Fibroblast of skin of back (primary cell): ENCODE measurements at places on chromosomes 7 and 10.

DNA sequence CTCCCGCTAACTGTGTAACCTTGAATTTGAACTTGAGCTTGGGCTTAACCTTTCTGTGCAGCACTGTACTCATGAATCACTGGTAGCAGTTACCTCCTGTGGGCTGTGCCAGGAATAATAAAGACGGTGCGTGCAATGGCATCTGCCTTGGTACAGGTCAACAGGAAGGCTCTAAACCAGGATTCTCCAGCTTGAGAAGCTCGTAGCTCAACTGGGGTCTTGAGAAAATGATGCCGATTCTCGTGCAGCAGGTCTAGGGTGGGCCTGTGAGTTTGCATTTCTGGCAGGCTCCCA, 112.5 kb upstream of the ANLN start:
- DNase-seq: no peak

DNA sequence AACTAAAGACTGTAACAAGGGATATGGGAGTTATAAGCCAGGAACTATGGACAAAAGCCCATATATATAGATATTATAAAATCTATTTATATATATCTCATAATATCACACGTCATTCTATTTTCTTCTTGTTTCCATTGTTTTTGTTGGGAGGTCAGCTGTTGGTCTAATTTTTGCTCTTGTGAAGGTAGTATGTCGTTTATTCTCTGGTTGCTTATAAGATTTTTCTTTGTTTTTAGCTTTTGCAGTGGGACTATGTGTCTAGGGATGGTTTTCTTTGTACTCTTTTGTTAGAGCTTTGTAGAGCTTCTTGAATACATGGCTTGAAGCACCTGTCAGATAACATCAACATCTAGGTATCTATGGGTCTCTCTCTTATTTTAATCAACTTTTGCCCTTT, 14.0 kb downstream of the ARL4A start:
- DNase-seq: no peak

GRCh38 chr10:110932505-110933180, 13.2 kb downstream of the SHOC2 start:
- no peak for DNase-seq

DNA sequence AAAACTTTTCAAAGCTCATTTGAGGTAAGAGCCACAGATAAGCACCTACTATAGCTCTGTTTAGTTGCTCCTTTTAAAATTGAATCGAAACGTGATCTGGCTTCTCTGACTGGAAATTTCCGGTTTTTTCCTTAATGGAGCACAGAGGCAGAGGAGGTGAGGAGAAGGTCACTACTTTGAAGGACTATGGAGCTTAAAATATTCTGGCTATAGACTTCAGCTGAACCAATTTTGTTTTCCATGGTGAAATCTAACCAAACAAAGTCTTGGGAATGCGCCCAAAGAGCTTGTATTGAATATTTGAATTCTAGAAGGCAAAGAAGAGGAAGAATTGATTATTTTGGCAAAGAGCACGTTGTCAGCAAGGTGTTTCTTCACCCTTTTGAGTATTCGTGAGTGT, 711.1 kb downstream of the SUGCT start:
- no peak for DNase-seq

GRCh38 chr7:36285276-36285675, 104.4 kb upstream of the ANLN start:
- DNase-seq: no peak

DNA sequence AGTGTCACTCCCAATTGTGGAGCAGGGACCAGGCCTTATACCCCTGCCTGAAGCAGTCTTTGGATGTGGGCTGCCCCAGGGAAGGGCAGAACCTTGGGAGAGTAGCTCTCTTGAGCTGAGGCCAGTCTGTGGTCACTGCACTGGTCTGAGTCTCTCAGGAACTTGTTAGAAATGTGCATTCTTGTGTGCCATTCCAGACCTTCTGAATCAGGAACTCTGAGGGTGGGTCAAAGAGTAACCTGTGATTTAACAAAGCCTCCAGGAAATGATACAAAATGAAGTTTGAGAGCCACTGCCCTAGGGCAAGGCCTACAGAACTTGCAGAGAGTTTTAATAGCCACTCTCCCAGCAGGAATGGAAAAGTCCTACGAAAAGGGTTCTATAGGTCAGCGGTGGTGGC, 68.1 kb downstream of the LYZL1 start:
- DNase-seq: no peak

GRCh38 chr10:61751599-61751998, 88.9 kb downstream of the CABCOCO1 start:
- DNase-seq: no peak

DNA sequence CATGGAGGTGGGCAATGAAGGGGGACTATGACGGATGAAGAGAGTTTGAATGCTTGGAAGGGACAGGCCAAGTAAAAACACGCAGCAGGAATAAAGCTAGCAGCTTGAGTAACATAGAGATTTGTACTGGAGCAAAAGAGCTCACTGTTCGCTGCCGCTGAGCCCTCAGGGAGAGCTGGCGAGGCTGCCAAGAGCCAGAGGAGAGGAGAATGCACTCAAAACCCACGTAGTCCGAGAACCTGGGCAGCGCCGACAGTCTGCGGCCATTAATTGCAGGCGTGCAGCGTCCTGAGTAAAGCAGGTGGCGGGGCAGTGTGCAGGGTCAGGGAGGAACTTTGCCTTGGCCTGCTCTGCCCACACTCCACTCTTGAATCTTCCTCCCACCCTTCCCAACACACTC, 68.2 kb downstream of the SLC37A3 start:
- no peak for DNase-seq

DNA sequence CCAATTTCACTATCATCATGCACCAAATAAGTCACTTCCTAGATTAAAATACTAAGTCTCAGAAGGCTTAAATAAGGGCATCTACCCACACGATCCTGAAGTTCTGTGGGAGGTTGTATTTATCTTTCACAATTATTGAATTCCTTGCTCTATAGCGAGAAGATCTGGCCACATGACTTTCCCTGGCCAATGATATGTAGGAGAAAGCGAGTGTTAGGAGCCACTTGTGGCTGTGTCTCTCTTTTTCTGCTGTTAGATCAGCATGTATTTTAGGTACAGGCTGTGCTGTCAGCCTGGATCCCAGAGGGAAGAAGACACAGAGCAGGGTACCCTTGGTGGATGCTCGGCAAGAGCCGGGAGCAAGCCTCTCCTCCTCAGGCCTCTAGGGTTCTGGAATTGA, 131.3 kb upstream of the DPP6 start:
- no peak for DNase-seq

GRCh38 chr7:69818636-69819332, 220.5 kb downstream of the AUTS2 start:
- no peak for DNase-seq

DNA sequence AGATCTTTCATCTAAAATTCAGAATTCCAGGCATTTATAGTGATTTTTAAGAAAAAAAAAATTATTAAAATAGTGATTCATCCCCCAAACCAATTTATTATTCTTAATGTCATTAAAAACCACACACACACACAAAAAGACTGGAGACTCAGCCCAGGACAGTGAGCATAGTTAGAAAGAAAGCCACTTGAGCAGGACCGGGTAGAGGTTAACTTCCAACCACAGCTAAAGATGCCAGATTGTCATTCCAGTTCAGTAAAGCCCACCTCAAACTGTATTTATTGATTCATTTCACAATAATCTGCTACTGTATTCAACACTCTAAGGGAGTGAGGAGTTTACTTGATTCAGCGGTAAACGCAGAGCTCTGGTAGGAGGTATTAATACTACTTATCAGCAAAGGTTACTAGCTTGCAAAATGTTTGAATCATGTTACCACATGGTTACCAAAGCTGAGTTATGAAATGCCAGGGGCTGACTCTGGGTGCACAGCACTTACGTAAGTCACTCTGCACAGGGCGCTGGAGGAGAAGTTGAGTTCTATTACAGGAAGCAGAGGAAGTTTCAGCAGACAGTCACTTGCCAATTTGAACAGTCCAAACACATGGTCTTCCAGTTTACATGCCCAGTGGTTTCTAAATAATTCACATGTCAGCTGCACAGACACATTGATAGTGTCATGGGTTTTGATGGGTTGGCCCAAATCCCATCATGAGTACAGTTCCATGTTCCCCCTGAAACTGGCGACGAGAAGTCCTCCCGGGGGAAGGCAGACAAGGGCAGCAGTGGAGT, 64.6 kb downstream of the KLF6 start:
- DNase-seq: no peak

DNA sequence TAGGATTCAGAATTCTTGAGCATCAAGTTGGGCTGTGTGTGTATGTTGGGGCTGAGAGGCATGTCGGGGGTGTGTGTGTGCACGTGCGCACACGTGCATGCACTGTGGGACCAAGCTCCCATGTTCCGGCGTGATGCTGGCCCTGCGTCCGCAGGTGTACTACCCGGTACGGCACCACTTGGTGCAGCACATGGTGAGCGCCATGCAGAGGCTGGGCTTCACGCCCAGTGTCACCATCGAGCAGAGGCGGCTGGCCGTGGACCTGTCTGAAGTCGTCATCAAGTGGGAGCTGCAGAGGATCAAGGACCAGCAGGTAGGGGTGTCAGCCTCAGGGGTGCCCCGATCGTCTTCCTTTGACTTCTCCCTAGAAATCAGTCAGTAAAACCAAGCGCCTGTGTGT, 77.7 kb downstream of the TRRAP start:
- DNase-seq: no peak

- DNase-seq: peak; percentile 90
These were observed 31.6 kb downstream of the IL15RA start for GRCh38 chr10:5945561-5946418.

GRCh38 chr10:19333631-19334030, 285.0 kb downstream of the MALRD1 start:
- no peak for DNase-seq

- no peak for DNase-seq
These were observed 110.9 kb downstream of the CCDC7 start for GRCh38 chr10:32556783-32557395.

- no peak for DNase-seq
These were observed 30.5 kb downstream of the CDH23 start for GRCh38 chr10:71427246-71427645.

DNA sequence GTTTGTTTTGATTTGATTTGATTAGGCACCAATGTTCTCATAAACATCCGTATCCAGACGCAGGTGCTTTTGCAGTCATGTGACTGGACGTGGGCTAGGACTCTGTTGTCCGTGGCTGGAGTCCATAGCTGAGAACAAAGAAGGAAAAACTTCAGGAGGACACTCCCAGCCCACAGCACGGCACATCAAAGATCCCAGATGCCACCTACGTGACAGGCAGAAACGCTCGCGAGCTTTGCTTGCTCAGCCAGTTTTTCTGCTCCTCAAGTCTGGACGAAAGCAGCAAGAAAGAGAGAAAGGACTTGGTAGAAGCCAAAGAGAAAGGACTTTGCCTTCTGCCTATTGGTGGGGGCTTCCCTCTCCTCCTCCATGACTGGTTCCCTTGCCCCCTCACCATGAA, 6.9 kb upstream of the ZKSCAN1 start:
- DNase-seq: no peak

DNA sequence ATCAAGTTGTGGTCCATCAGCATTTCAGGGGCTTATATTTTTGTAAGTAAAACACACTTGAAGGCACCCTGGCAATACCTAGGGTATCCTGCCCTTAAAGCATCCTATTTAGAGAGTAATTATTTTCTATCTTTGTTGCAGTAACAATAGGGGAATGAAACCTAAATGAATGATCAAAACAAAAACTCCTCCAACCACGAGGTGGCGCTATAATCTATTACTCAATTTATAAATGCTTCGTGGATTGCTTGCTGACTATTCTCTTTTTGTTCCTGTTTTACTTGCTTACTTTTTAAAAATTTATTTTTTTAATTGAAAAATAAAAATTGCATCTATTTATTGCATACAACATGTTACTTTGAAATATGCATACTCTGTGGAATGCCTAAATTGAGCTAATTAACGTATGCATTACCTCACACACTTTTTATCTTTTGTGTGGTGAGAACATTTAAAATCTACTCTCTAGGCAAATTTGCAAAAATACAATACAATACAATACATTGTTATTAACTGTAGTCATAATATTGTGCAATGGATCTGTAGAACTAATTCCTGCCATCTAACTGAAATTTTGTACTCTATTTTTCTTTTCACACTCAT, 147.7 kb upstream of the BMPER start:
- peak; percentile 50 for DNase-seq
